Fibroblast of gingiva (primary cell): ENCODE measurements at places on chromosomes 5 and 9.

GRCh38 chr5:145774442-145774841 is 60.7 kb downstream of the PRELID2 start:
- DNase-seq, result no peak

DNA sequence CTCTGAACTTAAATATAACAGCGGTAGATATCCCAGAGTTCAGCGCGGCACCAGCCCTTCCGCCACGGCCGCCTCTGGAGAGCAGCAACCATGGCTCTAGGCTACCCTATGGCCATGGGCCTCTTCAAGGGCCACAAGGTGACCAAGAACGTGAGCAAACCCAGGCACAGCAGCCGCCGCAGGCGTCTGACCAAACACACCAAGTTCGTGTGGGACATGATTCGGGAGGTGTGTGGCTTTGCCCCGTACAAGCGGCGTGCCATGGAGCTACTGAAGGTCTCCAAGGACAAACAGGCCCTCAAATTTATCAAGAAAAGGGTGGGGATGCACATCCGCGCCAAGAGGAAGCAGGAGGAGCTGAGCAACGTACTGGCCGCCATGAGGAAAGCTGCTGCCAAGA is 229.0 kb downstream of the ACTL7B start:
- DNase-seq, result no peak

- DNase-seq, result no peak
Observed at GRCh38 chr9:101388507-101388993, 3.7 kb upstream of the BAAT start.

GRCh38 chr9:76725011-76725546 is 39.2 kb upstream of the PCA3 start:
- DNase-seq, result no peak

GRCh38 chr5:71872311-71872864 is 153.3 kb downstream of the CARTPT start:
- DNase-seq, result no peak

- DNase-seq, result no peak
Observed at GRCh38 chr5:146073239-146073900, 32.0 kb downstream of the PLAC8L1 start.

DNA sequence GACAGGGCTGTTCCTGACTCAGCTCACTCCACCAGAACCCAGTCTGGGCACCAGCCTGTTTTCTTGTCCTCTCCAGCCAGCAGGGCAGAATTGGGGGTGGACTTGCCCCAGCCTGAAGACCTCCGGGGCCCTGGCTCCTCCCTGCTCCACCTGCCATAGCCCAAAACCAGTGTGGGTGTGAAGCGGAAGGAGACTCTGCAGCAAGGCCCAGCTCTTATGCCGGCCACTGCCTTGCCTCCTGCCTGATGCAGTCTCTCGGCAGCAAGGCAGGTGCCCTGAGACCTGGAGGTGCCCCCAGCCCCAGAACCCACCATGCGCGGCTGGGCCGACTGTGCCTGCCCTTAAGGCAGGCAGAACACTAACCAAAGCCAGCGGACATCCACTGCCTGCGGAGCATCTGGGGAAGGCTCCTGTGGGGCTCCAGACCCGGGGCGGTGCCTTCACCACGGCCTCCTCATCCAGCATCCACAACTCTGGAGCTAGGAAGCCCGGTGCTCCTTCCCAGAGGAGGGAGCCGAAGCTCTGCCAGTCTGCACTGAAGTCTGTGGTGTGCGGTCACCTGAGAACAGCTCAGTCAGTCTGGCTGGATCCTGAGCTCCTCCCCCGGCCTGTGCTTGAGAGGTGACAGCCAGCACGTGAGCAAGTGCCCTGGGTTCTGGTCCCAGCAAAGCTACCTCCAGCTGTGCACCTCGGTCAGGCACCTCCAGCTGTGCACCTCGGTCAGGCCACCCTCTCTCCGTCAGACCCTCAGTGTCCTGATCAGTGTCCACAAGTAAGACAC is 116.7 kb downstream of the ADAMTS2 start:
- no peak for DNase-seq

DNA sequence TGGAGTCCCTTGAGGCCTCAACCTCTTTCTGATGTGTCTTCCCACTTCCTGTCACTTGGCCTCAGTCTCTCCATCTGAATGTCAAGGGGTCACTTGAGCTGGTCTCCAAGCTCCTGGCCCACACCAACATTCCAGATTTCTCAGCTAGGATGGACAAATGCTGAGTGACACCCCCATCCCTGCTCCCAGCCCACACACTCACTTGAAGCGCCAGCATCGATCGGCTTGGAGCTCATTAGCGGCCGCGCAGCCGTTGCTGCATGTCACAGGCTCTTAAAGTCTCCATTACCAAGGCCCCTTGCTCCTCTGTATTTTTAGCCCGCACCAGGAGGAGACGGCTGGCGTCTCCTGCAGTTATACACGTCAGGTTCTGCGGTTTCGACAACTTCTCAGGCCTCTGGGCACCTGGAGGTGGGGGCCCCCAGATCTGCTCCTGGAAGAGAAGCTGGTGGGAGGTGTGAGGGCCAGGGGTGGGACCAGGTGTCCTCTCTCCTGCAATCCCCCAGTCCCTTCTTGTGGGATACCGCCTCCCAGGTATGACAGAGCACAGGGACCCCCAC is 33.4 kb upstream of the ARAP3 start:
- DNase-seq, result no peak

GRCh38 chr5:84239494-84239893 is 145.2 kb downstream of the EDIL3 start:
- DNase-seq, result peak; percentile 85

- DNase-seq, result no peak
Observed at GRCh38 chr9:15033316-15033715, 123.1 kb upstream of the FREM1 start.

DNA sequence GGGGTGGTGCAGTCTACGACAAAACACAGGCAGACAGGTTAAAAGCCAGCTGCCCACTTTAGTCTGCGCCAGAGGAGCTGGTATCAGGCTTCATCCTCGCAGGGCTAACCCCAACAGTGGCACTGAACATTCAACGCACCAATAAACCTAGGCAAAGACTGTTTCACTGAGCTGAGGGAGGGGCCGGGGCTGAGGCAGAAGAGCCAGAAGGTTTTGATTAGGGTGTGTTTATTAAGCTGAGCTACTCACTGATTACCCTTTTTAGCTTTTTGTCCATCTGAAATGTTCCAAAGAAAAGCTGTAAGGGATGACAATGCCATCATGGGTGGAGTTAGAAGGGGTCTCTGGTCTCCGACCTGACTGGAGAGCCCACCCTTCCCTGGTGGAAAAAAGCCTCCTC is 1.4 kb downstream of the ZMYND19 start:
- DNase-seq, result peak; percentile 46

- no peak for DNase-seq
Observed at GRCh38 chr9:92679413-92680165, 9.7 kb upstream of the IPPK start.

GRCh38 chr9:69946800-69947437 is 96.7 kb upstream of the MAMDC2 start:
- DNase-seq, result peak; percentile 88

DNA sequence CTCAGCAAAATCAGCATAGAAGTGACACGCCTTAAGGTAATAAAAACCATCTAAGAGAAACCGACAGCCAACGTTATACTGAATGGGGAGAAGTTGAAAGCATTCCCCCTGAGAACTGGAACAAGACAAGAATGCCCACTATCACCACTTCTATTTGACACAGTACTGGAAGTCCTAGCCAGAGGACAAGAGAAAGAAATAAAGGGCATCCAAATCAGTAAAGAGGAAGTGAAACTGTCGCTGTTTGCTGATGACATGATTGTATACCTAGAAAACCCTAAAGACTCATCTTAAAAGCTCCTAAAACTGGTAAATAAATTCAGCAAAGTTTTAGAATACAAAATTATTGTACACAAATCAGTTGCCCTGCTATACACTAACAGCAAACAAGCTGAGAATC is 393.3 kb downstream of the KIF4B start:
- DNase-seq, result no peak

- DNase-seq, result no peak
Observed at GRCh38 chr5:123505633-123506032, 6.3 kb upstream of the CSNK1G3 start.

GRCh38 chr9:14424983-14425382 is 111.0 kb upstream of the NFIB start:
- DNase-seq, result no peak

DNA sequence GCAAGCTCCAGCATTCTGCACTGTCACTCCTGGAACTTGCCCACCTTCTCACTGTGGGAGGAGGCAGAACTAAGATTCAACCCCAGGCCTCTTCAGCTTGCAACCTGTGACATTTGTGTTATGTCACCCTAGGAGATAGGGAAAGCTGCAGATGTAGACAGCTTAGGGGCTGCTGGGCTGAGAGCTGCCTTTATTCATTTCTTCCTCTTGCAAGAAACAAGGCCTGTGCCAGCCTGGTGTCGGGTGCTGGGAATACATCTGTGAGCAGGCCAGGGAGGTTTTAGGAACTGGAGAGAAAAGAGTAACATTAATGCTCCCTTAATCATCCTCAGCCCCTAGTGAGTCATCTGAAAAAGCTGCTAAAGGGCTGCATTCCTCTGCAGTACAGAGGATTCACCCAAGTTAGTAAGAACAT is 101.8 kb downstream of the FGF18 start:
- DNase-seq, result peak; percentile 94

DNA sequence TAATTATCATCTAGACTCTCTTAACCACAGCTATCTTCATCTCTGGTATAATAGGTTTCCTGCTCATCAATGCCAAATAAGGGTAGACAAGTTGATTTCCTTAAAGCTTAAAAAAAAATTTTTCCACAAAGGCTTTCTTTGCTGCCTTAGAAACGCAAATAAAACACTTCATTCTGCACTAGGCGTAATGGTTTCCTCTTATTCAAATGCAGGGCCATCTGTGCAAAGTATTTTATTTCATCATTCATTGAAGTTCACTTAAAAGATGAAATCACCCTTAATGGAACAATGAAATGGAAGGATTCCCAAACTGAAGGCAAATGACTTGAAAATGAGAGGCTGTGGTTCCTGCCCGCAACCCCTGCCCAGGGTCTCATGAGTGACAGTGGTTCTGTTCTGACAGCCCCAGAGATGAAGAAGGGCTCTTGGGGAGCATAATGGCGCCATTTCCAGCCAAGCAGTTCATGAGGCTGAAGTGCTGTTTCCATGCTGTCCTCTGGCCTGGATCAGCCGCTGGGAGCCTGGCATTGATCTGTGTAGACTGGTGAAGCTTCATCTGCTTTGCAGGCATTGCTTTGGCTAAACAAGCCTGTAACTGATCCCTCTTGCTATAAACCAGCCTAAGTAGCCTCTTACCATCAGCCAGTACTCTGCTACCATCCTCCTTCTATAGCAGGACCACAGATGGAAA is 276.9 kb upstream of the WWC1 start:
- DNase-seq, result no peak

DNA sequence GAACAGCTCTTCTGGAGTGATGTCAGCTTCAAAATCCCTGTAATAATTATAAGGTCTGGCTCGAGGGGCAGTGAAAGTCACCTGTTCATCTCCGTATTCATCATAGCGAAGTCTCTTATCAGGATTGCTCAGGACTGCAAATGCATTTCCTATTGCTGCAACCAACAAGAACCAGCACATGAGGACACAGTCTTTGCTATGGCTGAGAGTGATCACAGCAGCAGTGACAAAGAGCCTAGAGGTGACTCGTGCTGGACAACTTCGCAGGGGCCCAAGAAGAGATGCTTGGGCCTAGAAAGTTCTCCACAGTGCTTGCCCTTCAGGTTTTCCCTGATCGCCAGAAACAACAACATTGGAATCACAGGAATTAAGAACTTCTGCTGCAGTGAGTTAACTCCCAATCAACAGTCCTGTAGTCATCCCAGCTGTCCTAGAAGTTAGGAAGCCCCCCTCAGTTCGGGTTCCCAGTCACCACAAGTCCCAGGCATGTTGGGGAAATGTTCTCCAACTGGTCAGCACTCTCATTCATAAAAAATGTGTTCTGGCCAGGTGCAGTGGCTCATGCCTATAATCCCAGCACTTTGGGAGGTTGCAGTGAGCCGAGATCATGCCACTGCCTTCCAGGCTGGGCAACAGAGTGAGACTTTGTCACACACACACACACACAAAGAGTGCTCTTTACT is 13.0 kb downstream of the DNAJC18 start:
- DNase-seq, result no peak
